ENCODE measurements at places on chromosomes 13 and 19. TPM values are rescaled to one million over a fixed set of nuclear protein-coding genes. Genes with fewer than 3 reads are reported as not detected.

DNA sequence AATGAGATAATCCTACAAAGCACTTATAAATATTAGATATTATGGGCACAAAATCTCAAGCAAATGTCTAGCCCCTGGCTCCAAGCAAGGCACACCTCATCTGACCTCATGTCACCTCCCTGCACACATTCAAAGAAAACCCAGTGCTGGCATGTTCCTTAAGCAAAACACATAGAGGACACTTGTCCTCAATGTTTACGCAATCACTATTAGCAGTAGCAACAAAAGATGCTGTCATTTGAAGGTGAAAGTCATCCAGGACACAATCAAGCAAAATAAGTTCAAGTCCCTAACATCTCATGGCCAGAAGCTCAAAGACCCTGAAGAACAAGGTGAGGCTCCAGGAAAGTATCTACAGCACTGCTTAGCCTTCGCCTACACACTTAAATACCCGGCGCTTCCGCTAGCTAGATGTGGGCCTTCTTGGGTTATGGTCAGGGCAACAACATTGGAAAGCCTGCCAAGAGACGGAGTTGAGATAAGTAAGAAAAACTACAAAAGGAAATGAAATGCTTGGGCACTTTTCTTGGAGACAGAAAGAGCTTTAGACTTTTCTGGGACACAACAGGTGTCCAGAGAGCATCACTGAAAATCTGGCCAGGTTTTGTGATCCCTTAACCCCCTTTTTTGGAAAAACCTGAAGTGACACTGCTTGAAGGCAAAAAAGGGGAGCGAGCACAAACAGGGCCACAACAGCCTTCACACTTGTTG lies 85.7 kb downstream of the FOXO1 start:
- DNase-seq: no peak

GRCh38 chr19:9178901-9179300 lies at the start of gene OR7D2:
TSS of gene OR7D2 (plus strand) at chr19:9178979. CDS start at chr19:9185782, 6,803 bp downstream.
- no peak for DNase-seq

DNA sequence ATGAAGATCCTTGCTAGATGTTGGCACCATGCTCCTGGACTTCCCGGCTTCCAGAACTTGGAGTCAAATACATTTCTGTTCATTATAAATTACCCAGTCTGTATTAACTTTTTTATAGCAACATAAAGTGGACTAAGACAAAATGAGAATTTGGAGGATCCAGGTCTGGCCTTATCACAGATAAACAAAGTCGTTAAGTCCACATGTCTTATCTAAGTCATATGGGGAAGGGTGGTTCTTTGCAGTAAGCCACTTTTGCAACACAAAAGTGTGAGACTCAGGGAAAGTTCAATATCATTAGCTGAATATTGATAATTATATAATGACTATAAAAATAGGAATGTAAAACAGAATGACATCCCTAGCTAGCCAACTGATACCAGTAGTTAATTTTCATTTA lies 91.6 kb upstream of the SIAH3 start:
- DNase-seq: no peak

- peak; percentile 85 for DNase-seq
Measured at GRCh38 chr13:74133657-74134201, 475 bp downstream of the KLF12 start.

DNA sequence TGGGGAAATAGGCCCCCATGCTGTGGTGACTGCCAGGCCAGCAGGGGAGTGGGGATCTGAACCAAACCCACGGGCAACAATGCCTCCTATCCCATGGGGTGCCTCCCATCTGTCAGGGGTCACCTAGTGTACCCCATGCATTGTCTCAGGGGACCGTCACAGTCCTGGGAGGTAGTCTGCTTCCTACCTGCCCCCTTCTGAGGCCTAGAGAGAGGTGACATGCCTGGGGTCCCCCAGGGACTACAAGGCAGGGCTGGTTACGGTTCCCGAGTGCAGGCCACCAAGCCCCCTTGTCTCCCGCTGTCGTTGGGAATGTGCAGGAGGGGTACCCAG lies 11.1 kb downstream of the NDUFB7 start:
- no peak for DNase-seq

DNA sequence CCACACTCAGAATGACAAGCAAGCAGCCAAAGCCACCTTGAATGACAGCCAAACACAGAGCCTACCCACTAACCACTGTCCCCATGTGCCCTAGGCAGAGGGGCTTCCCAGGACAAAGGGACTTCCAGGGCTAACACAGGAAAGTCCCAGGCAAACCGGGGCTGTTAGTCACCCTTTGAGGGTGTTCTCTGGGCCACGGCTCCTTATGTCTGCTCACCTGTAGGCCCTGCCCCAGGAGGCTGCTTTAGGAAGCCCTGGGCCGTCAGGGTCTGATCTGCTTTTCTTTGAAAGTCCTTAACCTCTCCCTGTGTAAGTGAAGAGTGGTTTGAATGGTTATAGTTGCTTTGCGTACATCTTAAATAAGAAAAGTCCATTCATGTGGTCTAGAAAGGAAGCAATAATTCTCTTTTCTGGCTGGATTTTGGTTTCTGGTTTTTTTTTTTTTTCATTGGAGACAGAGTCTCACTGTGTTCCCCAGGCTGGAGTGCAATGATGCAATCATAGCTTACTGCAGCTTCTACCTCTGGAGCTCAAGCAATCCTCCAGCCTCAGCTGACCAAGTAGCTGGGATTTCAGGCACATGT lies 161.4 kb downstream of the EFNB2 start:
- no peak for DNase-seq

- peak; percentile 63 for DNase-seq
Measured at GRCh38 chr13:31797154-31797775, 57.9 kb downstream of the RXFP2 start.

DNA sequence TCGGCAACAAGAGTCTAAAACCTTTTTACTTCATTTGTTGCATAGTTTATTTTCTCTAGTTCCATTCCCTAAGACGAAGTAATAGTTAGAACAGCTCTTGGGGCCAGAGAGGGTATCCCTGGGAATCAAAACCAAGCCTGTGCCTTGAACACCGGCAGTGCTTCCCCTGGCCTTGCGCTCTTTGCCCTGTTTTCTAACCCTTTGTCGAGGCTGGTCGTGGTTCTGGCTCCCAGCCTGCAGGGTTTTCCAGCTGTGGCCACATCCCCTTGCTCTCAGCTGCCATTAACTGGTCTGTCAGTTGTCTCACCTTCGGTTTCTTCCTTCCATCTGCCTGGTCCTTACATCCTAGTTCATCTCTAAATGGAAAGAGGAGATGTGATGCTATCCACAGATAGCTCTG lies 61.0 kb downstream of the HSPH1 start:
- no peak for DNase-seq

DNA sequence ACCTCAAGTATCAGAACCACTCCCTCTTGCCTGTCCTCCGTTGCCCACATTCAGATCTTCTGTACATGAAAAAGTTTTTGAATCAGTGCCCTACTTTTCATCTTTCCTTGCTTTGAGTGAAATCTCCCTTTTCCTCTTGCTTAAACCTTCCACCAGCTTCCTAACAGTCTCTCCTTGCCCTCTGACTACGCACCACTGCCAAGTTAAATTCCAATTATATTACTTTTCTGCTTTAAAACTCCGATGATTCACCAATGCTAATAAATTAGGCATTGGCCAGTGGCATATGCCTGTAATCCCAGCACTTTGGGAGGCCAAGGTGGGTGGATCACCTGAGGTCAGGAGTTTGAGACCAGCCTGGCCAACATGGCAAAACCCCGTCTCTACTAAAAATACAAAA lies 30.7 kb upstream of the RFXAP start:
- DNase-seq: no peak

GRCh38 chr13:33799950-33800592 lies 17.9 kb upstream of the RFC3 start:
- DNase-seq: peak; percentile 37

GRCh38 chr13:67224148-67224846 lies 5.8 kb downstream of the PCDH9 start:
- DNase-seq: peak; percentile 83

DNA sequence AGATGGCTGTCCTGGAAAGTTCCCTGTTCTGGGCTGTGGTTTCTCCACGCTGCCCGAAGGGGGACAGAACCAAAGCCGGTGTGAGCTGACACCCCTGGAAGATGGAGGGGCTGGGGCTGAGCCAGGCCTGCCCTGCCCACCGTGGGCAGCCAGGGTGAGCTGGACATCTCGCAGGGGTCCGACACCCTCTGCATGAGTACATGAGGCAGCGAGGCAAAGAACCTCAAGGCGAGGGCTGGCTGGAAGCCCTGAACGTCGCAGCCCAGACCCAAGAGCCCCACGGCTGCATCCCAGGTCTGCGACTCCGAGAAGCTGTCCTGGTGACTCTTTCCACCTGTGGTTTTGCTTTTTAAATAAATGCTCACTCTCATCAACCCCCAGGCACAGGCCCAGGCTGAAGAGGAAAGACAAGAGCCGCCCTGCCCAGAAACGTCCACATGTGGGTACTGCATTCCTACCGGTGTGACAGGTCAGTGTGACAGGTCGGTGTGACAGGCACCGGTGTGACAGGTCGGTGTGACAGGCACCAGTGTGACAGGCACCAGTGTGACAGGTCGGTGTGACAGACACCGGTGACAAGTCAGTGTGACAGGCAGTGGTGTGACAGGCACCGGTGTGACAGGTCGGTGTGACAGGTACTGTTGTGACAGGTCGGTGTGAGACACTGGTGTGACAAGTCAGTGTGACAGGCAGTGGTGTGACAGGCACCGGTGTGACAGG lies 30.6 kb downstream of the GAS6 start:
- no peak for DNase-seq

- DNase-seq: no peak
Measured at GRCh38 chr13:78215458-78216108, 297.0 kb upstream of the EDNRB start.

DNA sequence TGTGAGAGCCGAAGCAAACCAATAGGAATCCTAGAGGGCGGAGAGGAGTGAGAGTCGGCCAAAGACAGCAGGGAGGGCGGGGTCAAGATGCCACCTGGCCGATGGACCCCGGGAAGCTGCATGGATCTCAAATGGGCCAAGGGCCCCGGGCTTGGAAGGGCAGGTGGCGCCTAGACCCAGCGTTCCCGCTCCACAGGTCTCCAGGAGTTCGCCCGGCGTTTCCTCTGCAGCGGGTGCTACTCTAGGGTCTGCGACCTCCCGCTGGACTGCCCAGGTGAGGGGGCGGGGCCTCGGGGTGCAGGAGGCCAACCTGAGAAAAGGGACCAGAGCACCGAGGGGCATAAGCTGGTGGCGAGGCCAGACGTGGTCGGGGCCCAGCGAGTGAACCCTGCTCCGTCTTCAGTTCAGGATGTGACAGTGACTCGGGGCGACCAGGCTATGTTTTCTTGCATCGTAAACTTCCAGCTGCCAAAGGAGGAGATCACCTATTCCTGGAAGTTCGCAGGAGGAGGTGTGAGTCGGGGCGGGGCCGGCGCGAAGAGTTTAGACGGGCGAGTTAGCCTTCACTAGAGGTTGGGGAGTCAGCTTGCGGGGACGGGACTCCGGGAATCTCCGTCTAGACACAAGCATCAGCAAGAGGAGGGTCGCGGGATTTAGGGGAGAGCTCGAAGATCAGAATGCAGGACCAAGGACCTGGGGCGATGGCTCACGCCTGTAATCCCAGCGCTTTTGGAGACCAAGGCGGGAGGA lies 9.9 kb downstream of the SPACA6 start:
- DNase-seq: peak; percentile 94

- no peak for DNase-seq
Measured at GRCh38 chr13:94880463-94880862, 168.1 kb upstream of the SOX21 start.

DNA sequence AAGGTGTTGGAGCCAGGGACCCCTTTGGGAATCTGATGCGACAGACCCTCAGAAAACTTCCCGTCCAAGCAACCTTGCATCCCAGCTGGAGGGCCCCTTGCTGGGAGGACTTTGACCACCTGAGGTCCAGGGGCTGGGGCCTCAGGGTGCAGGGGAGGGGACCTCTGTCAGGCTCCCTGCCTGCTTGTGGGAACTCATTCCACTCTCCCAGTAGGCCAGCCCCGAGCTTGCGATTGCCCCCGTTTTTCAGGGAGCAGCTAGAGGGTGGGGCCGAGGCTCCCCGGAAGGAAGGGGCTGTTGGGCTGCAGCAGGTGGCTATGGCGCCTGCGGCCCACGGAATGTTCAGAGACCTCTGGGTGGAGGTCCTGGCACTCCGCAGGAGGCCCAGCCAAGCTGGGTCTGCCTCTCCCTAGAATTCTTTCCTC lies 2.8 kb downstream of the GNA11 start:
- no peak for DNase-seq

DNA sequence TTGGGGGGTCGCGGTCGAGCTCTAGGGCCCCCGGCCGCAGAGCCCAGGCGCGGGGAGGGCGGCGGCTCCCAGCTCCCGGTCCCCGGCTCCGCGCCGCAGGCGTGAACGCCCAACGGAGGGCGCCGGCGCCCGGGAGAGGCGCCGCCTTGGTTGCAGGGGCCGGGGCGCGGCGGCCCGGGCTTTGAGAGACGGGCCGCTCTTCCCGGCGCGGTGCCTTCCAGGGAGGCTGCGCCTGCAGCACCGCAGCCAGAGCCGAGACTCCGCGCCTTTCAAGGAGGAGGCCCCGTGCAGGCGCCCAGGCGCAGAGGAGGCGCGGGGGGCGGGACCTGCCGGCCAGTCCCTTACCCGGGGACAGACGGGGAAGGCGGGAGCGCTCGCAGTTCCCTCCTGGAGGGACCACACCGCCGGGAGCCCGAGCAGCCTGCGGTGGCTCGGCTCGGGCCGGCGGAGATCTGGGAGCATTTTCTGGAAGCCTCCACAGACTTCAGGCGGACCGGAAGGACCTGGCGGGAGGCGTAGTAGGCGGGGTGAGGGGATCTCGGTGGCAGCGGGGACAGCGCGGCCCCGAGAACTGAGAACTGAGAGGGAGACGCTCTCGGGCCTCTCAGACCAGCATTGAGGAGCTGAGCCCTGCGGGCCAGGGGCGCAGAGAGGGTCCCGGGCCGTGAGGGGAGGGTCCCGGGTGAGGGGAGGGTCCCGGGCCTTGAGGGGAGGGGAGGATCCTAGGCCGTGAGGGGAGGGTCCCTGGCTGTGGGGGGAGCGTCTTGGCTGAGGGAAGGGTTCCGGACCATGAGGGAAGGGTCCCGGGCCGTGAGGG lies 25.5 kb upstream of the MCF2L start:
- peak; percentile 72 for DNase-seq

The LGALS7B gene
- 2.4 TPM for total RNA-seq

The PCSK4 gene
- 15.1 TPM for total RNA-seq

The SMIM24 gene
- 4.7 TPM for total RNA-seq

The LAIR2 gene
- not detected for total RNA-seq

The CLASRP gene
- total RNA-seq: 78.7 TPM

The MBD3L2 gene
- not detected for total RNA-seq

The SIGLEC5 gene
- not detected for total RNA-seq

The GALP gene
- not detected for total RNA-seq
